H7 (cell line): ENCODE measurements at places on chromosomes 3 and 15. TPM values are rescaled to one million over a fixed set of nuclear protein-coding genes. Genes with fewer than 3 reads are reported as not detected.

The CRYBG3 gene
- total RNA-seq = 3.7 and 5.7 TPM in 2 replicates

- DNase-seq = no peak
These were observed 100.8 kb upstream of the SOX2 start for GRCh38 chr3:181610973-181611265.

- no peak for DNase-seq
These were observed 120.3 kb downstream of the LRRK1 start for GRCh38 chr15:101039461-101039860.

GRCh38 chr3:2166552-2166951, 67.9 kb downstream of the CNTN4 start:
- peak; percentile 36 for DNase-seq

DNA sequence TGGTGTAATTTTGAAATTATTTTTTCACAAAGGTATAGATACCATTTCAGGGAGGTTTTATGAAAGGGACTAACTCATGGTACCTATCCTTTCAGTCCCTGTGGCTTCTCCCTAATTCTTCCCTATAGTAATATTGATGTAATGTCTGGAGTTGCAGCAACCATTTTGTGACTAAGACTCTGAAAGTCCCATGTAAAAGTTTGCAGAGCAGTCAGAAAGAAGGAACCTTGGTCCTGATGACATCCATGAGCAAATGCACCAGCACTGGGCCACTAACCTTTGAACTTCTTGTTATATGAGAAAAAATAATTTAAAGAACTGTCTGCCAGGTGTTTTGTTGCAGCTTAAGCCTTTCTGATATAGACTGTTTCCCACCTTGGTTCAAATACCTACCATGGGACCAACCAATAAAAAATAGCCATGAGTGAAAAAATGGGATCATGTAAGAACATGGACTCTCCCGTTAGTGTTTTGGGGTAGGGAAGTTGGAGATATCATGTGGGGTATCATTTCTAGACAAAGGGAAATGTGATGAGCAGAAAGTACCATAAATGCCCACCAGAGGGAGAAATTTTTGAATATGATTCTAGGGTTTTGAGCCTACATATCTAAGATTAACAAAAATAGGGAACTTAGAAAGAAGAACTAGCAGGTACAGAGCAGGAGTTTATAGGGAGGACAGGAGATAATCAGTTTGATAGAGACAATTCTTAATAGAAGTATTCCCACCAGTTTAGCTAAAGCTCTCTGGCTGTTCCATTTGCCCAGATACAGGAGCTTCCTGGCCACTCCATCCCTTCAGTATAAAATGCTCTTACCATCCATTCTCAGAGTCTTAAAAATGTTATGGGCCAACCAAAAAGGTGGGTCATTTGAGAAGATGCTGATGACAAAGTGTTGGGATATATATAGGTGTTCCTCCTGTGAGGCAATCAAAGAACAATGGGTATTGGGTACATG, 3.4 kb upstream of the CPOX start:
- DNase-seq = no peak

GRCh38 chr15:53808058-53808706, 48.7 kb upstream of the WDR72 start:
- DNase-seq = peak; percentile 3
